Mesothelial cell of epicardium (in vitro differentiated cells): ENCODE measurements at places on chromosomes 1 and 21.

DNA sequence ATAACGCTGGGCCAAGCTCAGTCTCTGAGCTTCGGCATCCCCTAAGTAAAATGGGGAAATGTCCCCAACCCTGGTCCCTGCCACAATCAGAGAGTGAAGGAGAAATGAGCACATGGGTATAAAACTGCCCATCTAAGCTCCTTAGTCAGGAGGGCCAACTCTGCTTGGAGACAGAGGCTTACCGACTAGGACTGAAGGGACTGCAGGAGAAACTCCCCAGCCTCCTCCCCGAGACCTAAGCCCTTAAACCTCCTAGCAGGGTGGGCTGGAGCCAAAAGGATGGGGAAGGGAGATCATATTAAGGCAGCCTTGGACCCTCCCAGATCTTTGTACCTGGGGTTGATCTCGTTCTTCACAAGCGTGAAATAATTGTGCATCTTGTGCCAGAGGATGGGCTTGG is 5.5 kb downstream of the ETNK2 start:
- no peak for DNase-seq

- no peak for DNase-seq
These were observed 32.0 kb upstream of the FAM89A start for GRCh38 chr1:231072041-231072440.

DNA sequence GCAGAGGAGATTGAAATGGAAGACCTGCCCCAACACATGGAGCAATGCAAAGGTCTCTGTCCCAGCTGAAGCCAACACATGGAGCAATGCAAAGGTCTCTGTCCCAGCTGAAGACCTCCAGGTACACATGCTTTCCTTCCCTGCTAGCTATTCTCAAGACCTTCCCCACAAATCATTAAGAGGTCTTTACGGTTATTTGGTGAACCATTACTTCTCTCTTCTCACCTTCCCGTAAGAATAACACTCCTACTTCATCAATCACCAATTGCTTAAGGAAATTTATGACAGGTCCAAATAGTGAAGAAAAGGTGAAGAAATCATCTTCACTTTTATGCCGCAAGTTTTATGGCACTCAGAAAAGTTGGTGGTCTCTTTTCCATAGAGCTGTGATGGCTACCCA is 138.8 kb downstream of the NTPCR start:
- no peak for DNase-seq

DNA sequence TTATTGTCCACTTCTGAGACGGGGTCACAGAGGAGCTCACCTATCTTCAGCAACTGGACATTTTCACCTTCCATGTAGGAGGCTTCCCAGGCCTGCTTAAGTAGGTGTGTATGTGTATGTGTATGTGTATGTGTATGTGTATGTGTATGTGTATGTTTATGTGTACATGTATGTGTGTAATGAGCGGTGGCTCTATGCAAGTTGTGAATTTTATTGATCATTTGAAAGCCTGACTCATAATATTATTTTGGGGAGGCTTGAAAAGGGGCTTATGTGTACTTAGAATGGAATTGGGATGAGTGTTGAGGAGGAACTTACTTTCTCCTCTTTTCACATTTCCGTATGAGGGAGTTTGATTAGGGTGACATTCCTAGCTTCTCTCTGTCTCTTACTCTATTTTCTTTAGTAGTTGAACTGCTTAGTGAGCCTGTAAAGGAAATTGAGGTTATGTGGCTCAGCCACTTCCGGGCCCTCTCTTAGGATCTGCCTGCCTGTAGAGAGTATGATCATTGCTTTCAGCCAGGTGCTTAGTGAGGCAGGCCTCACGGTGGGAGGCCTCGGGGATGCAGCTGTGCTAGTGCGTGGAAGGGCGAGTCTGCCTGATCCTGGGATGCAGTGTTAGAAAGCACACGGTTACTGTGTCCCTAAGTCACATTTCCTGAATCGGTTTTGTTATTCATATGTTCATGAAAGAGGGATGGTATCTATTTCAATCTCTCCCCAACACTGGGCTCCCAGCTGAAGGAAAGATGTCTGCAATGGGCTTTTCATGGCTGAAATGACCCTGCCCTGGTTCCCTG is 61.0 kb downstream of the IER5 start:
- no peak for DNase-seq

- no peak for DNase-seq
These were observed 184.2 kb upstream of the RAB4A start for GRCh38 chr1:229086686-229087085.

DNA sequence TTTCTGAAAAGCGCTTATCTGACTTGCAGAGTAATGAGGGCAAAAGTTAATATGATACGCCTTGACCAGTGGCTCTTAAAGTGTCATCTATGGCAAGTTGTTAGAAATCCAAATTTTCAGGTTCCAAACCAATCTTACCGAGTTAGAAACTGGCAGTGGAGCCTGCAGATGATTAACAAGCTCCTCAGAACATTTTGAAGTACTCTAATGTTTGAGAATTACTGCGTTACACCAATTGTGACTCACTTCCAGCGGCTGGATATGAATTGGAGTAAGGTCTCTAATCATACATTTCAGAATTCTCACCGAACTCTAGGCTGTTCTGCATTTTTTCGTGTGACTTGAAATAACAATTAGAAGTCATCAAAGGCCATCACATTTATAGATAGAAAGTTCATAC is 73.5 kb upstream of the TMPRSS15 start:
- DNase-seq: no peak

- DNase-seq: no peak
These were observed 85.7 kb upstream of the RALGPS2 start for GRCh38 chr1:178639326-178639725.

DNA sequence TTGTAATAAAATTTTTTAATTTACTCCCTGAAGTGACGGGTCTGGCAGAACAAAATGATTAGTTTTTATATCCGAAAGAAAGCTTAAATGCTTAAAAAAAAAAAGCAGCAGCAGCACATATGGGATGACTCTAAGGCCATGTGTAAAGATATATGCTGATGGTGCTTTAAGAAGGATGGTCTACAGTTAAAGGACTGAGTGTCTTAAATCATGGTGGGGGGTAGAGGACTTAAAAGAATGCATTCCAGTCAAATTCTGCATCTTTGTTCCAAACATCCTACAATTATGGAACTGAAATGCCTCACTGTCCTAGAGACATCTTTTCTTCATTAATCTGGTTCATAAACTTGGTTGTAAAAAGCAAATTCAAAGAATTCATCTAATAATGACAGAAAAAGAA is 7.0 kb downstream of the KDM5B start:
- DNase-seq: no peak

DNA sequence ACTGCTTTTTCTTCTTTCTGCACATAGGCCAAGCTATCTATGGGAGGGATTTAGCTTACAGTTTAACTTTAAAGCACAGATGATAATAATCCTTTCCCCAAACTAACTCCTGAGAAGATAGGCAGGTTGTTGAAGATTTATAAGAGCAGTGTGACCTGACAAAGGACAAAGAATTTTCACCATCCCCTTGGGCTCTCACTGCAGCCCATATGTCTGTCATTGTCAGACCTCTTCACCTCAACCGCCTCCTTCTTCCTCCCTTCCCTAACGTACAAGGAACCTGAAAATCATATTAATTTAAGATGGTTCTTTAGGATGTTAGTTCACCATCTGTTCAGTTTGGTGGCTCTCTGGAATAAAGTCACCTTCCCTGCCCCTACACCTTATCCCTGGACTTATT is 5.0 kb downstream of the RNU1-2 start:
- no peak for DNase-seq

DNA sequence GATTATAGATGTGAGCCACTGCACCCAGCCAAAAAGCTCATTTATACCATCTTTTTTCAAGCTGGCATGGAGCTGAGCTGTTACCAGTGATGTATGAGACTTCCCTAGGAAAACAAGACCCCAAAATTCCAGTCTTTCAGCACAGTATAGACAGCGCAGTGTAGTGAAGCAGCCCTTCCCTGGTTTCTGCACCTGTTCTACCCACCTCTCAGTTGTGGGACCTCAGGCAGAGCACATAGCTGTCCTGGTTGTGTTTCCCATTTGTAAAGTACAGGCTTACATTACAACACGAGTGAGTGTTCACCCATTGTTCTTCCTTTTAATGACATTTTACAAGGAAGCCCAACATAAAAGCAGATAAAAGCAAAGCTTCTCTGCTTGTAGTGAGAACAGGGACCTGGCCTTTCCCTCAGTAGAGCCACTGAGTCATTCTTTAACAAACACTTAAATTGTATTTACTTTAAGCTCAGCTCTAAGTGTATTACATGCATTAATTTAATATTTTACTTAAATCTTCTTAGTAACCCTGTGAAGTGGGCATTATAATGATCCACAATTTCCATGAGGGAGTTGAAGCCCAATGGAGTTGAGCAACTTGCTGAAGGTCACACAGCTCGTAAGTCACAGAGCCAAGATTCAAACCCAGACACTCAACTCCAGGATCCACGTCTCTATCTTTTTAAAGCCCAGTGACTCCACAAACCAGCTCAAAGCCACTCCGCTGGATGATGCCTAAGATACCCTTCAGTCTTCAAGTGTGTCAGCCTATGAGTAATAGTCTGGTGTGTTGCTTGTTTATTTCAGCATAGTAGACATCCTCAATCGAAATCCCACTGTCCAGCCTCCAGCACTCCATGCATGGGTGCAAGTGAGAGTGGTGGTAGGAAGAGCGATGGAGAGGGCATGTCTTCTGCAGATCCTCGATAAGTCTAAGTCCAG is 40.5 kb upstream of the CAPZB start:
- DNase-seq: no peak

DNA sequence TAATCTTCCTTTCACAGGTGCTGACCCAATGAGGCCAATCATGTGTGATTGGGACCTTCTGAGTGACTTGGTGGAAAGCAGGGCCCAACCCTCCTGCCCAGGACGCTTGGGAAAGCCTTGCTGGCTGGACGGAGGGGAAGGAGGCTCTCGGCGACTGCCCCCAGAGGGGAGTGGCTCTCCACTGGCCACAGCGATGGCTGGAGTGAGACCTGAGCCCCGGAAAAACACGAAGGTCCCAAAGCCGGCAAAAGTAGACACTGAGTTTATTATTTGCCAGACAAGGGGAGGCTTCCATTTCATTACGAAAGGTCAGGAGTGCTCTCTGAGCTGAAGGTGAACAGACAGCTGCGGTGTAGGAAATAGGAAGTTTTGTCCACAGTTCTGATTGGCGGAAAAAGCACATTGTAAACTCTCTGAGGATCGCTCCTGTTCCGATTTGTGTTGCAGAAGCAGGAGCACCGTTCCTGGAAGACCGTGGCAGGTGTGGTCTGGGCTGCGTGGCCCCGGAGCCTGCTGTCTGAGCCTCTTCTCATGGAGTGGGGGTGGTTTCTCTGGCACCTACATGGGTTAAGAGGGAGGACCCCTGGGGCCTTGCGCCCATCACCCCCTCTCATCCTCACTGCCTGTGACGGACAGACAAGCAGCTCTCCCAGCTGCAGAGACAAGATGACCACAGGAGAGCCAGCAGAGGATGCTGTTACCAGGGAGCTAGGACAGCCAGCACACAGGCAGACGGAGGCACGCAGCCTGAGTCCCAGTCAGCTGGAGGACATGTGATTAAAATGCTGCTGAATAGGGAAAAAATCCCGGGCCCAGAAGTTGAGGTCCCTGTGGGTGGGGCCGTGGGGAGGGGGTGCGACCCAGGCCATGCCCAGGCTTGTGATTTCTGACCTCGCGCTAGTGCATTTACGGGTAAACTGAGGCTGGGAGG is 41.5 kb downstream of the KRTAP10-1 start:
- no peak for DNase-seq

DNA sequence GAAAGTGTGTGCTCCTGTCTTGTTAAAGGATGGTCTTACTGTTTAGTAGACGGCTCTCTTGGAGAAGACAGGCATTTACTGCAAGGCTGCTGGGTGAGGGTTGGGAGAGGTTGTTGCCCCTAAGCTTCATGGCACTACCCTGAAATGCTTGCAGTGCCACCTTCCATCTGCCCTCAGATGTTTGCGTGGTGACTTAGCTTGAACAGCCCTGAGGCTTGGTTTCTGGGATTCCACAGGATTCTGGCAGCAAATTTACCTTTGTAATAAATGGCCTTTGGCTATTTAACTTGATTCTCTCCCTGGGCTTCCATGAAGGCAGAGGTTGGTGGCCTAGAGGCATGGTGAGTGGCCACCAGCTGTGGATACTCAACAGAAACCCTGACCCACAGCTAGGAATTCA is 11.6 kb downstream of the MTARC1 start:
- DNase-seq: peak; percentile 25

- no peak for DNase-seq
These were observed 14.6 kb upstream of the RGS8 start for GRCh38 chr1:182698971-182699370.

- DNase-seq: no peak
These were observed 524 bp upstream of the TMCO4 start for GRCh38 chr1:19800076-19800804.

DNA sequence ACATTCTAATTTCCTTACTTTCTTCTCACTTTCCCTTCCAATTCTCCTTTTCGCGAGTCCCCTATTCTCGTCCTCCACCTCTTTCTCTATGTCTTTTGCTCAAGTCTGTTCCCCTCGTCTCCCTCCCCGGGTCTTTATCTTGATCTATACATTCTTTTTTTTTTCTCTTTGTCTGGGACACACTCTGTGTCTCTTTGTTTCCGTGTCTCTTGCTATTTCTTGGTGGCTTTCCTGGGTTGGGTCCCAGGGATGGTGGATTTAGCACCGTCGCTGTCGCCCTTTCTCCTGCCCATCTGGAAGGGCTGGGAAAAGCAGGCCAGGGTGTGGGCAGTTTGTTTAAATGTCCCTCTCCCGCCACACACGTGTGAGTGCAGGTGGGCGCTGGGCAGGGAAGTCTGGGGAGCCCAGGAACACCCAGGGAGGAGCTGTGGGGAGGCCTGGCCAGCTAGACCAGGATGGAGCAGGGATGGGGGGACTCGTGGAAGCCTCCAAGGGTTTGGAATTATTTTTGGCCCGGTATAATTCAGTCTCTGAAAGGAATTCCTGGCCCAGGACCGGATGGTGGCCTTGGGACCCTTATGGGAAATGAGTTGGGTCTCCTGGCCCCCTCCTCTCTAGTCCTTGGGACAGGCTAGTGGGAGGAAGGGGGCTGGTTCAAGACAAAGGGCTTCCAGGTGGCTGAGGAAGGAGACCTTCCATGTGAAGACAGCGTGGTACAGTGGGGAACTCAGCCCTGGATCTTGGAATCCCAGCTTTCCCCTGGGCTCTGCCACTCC is 9.5 kb upstream of the ID3 start:
- DNase-seq: no peak

GRCh38 chr1:43590388-43590925 is 59.5 kb upstream of the KDM4A start:
- DNase-seq: no peak

GRCh38 chr1:201409440-201409839 is 10.3 kb upstream of the LAD1 start:
- DNase-seq: no peak
